Stimulated activated CD4-positive, alpha-beta T cell treated with anti-CD3 and anti-CD28 coated beads, Interleukin-15, amount 100 ng/mL, for 1 hour (primary cell): ENCODE measurements at places on chromosomes 2 and 18.

DNA sequence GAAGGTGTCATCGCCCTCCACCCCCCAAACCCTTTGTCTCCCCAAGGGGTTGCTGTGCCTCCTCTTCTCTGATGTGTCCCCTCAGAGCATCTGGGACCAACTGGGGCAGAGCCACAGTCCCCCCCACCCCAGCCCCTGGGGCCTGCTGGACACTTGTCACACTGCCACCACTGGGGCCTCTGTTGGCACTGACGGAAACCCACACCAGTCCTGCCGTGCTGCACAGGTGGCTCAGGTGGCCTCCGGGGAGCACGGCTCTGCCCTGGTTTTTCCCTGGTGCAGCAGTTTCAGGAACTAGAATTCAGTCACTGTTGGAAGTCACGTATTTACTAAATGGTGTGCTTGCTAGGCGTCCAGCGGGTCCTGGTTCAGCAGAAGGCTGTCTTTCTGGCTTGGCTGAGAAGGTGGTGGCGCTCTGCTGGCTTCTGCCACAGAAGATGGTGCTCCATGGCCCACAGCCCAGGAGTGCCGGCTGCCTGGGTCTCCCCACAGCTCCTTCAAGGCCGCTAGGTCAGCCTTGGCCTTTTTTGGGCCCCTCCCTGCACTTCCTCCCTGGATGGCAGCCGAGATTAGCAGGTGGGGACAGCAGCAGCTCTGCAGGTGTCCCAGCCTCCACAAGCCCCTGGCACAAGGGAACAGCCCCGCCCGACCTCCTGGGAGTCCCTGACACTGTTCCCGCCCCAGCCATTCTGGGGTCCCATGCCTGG lies 18.6 kb upstream of the KLHL30 start:
- no peak for DNase-seq

GRCh38 chr18:46068763-46069162 lies 3.3 kb downstream of the PSTPIP2 start:
- DNase-seq: no peak

DNA sequence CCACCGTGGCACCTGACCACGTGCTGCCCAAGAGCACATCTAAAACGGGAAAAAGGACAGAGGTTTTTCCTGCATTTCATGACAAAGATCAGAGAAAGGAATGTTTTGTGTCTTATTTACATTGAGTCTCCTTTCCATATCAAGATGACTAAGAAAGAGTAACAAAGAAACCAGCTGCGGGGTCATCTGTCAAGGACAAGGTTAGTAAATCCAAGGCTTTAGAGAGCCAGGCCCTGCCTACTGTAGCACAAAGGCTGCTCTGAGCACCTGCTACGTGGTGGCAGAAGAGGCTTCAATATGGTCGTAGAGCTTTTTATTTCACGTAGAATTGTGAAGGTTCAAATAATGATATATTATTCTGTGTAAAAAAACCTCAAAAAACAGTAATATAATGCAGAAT lies 51.0 kb downstream of the PRELID3A start:
- DNase-seq: no peak

GRCh38 chr2:203463266-203463678 lies 71.8 kb downstream of the RAPH1 start:
- no peak for DNase-seq

DNA sequence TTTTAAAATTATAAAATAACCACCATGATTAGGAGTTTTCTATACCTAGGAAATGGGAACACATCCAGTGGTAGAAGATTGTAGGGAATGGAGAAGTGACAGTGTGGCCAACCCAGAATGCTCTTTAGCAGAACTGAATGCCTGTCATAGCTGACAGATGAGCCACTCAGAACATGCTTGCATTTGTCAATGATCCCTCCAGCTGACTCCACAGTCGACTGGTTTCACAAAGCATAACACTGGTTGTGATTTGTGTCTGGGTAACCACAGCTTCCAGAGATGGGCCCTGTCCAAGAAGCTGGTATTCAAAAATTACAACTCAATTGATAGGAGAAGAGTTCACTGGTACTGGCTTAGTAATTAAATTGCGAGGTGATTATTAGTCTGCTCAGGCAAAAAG lies 9.0 kb upstream of the CTIF start:
- DNase-seq: no peak

- DNase-seq: no peak
Measured at GRCh38 chr2:82089518-82089917, 1785.0 kb upstream of the LRRTM1 start.

DNA sequence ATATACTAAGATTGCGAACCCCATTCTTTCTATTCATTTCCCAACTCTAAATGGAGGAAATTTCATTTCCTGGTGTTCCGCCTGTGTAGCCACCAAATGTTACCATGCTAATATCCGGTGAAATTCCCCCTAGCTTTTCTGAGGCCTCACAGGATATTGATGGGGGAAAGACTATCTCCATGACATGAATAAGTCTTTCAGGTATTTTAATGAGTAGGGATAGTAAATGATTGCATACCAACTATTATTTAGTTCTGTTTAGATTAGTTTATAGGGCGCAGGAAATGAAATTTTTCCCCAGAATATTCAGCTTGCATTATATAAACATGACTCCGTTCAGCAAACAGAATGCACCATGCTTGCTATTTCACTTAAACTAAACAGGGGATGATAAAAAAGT lies 55.4 kb downstream of the COL5A2 start:
- no peak for DNase-seq

DNA sequence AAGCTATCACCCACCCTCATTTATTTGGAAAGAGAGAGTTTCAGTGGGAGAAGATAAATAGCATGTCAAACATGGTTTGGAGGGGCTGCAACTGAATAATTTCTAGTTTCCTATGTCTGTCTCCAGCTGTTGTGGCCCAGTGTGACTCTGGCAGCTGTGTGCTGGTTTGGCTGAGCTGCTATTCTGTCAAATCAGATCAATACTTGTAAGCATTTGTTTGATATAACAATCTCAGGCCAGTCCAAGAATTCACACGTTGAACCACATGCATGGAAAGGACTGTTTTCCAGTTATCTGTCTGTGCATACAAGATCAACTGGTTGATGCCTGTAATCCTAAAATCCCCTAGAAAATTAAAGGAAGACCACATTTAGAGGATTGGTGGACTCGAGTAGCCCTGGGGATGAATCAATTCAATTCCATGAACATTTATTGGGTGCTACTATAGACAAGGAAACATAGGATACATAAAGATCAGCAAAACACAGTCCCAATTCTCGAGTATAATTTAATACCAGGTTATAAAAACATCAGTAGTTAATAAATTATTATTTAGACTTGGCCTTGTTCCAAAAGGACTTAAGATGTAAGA lies 209.0 kb upstream of the PARD3B start:
- no peak for DNase-seq

- DNase-seq: no peak
Measured at GRCh38 chr2:5690286-5690685, 1.9 kb upstream of the SOX11 start.

GRCh38 chr18:47964053-47964452 lies 33.6 kb upstream of the SMAD2 start:
- DNase-seq: no peak

DNA sequence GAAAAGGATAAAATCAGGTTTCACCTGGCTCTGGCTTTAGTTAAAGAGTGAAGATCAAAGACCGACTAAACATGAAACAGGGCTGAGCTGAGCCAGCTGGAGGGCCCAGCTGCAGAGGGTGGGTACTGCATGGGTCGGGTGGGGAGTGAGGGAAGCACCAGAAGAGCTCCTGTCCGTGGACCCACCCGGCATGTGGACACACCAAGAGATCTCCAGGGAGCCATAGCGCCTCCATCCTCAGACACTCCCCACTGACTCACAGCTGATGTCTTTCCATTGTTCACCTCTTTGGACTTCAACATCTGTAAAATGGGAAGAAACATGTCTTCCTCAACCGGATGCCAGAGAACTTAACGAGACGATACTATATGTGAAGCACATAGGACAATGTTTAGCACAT lies 178.3 kb upstream of the KLHL29 start:
- no peak for DNase-seq

- no peak for DNase-seq
Measured at GRCh38 chr2:164479460-164479859, 141.8 kb downstream of the GRB14 start.

- DNase-seq: no peak
Measured at GRCh38 chr2:235934774-235935484, 233.3 kb downstream of the GBX2 start.
